Choroid plexus epithelial cell (primary cell): ENCODE measurements at places on chromosomes 6 and 20.

- peak; percentile 39 for DNase-seq
Measured at GRCh38 chr6:53066077-53066417, 843 bp downstream of the FBXO9 start.

DNA sequence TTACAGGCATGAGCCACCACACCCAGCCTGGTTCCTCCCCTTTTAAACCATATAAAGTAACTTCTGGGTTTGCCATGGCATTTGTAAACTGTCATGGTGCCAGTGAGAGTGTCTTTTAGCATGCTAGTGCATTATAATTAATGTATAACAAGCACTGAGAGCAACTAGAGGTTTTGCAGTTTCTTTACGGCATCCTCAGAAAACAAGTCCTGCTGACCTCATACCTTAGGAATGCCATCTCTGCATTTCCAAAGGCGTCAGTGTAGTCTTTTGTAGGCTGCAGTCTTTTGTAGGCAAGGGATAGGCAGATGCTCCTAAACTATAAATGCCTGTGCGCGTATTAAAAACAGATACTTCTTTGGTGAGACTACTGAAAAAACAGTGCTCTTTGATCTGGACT, 75.0 kb upstream of the EZR start:
- peak; percentile 92 for DNase-seq

DNA sequence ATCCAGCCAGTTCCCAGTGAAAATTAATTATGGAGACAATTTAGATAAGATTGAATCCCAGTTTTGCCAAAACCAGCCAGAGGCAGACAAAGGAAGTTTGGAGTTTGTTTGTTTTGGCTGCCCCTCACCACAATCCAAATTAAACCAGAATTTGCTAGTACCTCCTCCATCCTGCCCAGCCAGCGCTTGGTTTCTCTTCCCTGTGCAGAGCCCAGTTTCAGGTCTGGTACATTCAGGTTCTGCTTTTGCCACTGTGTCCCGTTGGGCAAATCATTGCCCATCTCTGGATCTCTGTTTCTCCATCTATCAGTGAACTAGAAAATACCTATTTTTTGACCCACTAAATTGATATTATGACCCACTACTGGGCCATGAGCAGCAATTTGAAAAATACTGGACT, 26.4 kb downstream of the FOXP4 start:
- no peak for DNase-seq

DNA sequence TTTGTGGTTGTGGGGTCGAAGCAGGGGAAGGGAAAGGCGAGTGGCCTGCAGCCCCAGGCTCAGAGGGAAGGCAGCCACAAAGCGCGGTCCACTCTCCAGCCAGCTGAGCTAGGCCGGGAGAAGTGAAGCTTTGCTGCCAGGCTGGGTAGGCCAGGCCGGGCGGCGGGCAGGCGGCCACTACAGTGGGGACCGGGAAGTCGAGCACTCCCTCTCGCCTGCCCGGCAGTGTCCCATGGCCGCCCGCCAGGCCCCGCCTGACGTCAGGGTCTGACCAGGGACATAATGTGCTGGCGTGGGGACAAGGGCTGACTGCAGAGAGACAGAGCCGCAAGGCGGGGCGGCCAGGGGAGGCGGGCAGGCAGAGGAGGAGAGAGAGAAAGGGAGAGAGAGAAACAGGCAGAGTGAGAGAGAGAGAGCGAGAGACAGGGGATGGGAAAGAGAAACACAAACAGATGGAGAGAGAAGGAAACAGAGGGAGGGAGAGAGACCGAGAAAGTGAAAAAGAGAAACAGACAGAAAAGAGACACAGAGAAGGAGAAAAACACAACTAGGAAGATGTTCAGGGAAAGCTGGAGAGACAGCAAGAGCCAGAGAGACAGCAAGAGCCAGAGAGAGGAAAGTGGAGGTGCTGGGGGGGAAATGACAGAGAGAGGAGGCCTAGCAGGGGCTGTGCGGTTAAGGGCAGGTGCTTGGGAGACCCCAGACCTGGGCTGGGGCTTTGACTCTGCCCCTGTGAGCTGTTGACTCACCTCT, 94.5 kb upstream of the PTPN1 start:
- peak; percentile 89 for DNase-seq

- no peak for DNase-seq
Measured at GRCh38 chr6:88865275-88865674, 98.1 kb downstream of the RNGTT start.

- DNase-seq, result no peak
Measured at GRCh38 chr6:52641388-52641787, 29.5 kb upstream of the TMEM14A start.

DNA sequence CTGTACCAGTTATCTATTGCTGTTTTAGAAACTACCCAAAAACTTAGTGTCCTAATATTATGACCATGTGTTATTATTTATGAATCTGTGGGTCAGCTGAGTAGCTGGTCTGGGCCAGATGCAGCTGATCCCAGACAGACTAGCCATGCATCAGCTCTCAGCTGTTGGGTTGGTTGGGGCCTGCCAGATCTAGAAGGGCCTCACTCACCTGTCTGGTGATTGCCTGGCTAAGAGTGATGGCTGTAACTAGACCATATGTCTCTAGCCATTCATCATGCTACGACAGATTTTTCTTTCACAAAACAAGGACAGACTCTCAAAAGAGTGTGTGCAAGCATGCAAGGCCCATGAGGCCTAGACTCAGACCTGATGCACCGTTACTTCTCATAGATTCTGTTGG, 403.2 kb downstream of the SAMD5 start:
- DNase-seq, result no peak

DNA sequence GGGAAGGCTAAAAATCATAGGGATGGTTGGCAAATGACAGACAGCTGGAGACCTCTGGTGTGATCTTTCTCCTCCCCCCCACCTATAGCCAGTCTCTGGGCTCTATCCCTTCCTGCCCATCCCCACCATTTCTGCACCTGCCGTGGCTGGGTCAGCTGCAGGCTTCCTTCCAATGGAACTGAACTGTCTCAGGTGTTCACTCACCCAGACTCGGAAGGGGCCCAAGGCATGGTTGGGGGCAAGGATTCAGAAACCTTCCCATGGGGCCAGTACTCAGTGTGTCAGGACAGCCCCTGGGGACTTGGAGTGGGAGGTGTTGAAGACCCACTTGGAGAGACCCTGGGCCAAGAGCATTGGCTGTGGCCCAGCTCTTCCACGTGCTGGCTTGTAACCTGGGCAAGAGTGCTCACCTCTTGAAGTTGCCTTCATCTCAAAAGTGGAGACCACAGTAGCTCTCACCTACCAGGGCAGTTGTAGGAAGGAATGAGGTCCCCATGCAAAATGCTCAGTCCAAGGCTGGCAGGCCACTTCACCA, 1.7 kb upstream of the PHACTR3 start:
- DNase-seq, result no peak

DNA sequence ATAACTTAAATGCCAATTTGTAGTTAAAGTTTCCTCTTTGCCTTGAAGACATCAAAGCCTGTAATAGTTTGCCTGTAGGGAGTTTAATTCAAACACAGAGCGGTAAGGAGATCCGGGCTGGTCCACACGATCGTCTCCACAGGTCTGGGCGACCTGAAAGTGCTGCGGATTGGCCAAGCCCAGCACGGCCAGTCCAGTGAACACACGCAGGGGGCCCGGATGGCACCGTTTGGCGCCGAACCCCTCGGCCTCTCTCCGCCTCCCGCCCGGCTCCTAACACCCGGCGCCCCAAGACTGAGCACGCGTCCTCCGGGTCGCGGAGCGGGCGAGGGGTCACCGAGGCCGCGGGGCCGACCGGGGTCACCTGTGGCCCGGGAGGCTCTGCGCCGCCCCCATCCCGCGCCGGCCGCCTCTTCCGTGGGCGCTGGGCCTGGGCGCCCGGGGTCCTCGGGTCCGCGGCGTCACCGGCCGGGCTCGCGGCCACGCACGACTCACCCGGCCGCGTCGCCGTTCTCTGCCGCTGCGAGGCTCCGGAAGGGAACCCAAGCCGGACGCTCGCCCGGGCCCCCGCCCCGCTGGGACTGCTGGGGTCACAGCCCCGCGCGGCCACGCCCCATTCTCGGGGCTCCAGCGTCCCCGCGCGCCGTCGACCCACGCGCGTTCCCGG, 481 bp downstream of the SERPINB6 start:
- DNase-seq, result peak; percentile 69

DNA sequence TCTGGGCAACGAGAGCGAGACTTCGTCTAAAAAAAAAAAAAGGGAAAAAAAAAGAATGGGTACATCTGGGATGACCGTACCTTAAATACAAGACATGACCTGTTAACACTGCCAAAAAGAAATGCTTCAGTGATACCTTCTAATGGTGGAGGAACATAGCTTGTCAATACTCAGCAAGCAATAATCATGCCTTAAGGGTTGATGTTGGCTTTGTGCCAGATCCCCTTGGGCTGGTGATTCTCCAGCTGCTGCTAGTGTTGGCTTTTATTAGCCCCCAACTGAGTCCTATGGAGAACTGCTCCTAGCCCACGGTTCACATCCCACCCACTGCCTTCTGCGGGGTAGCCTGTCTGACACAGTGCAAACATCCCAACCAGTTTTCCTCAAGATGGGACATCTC, 134.9 kb downstream of the PLCB1 start:
- no peak for DNase-seq

DNA sequence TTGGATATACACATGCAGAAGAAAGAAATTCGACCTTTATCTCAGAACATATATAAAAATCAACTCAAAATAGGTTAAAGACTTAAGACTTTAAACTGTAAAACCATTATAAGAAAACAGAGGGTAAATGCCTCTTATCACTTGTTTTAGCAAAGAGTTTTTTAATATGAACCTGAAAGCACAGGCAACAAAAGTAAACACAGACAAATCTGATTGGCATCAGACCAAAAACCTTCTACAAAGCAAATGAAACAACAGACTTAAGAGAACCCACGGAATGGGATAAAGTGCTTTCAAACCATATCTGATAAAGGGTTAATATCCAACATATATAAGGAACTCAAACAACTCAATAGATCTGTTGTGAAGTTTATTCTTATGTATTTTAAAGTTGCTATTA, 309.9 kb upstream of the OPRM1 start:
- peak; percentile 9 for DNase-seq

GRCh38 chr20:49851231-49851705, 38.6 kb downstream of the SLC9A8 start:
- DNase-seq, result no peak

DNA sequence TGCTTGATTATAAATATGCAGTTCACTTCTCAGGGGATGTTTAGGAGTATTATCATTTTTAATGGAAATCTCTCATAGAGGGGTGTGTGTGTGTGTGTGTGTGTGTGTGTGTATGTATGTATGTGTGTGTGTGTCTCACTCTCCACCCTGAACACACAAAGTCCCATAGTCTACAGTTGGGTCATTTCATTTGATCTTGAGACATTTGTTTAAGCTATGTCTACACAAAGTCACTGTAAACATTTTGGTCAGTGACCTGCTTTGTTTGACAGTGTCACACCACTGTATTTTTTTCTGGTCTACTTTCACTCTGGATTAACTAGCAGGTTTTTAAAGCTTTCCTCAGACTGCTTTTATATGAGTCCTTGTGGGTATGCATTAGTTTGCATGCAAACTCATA, 215.2 kb downstream of the GRIK2 start:
- DNase-seq, result no peak

DNA sequence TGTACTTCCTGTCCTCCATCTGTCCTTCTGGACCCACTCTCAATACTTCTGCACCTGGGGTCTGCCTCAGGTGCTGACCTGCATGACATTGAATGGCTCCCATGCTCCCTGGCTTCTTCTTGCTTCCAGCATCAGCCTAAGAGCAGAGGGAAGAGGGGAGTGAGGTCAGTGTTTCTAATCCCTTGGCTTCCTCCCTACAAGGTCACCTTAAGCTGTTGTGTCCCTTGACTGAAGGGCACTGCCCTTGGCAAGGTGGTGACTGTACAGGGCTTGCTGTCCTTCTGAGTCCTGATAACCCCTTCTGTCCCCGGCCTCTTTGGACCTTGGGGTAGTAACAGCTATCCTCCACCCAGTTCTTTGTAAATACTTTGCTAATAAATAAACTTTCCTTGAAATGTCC, 9.6 kb downstream of the HLA-DMB start:
- DNase-seq, result no peak

DNA sequence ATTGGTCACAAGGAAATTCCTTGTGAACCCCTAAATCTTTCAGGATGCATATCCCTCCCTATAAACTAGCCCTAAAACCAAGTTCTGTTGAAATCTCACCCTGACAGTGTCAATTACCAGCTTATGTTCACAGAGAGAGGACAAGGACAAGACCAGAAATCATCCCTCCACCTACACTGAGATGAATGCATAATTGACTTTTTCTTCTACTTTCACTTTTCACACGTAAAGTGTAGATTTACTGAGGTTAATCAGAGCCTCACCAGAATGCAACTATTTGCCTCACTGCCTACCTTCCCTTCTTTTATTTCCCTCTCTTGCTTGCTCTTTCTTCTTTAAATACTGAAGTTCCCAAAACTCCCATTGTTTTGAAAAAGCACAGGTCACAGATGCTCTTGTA, 15.3 kb upstream of the NKAIN2 start:
- DNase-seq, result no peak

GRCh38 chr6:1781152-1781816, 171.6 kb downstream of the FOXC1 start:
- peak; percentile 71 for DNase-seq

DNA sequence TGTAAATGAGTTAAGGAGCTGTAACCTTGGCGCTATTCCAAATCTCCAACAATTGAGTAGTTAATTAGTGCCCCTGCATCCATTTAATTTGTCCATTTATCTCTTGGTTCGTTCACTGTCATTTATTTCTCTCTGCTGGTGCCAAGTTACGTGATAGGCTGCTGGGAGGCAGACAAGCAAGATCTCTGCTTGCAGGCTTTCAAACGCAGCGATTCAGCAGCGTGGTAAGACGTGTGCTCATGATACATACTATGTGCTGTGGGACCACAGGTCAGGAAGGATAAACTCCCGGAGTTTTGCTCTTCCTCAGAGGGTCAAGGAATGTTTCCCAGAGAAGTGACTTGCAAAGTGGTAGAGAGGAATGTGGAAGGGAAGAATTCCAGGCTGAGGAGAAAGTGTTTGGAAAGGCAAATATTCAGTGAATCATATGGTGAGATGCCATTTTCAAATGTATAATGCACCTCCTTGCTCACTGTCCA, 46.4 kb downstream of the UTRN start:
- peak; percentile 23 for DNase-seq

DNA sequence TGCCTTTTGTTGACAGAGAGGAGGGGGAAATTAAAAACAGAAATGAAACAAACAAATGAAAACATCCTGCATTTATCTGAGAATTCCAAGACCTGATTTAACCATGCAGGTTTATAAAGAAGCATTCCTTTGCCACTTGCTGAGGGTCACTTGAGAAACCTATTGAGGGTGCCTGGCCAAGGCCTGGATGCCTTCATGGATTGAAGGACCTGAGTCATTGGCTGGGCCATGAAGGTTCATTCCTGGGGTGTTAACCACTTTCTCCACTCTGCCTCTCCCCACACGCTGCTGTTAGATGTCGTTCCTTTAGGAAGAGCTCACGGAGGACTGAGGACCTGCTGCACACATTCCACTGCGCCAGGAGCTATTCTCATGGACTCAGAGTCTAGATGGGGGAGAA, 49.7 kb downstream of the DAAM2 start:
- DNase-seq, result no peak

GRCh38 chr6:19812512-19813119, 24.6 kb upstream of the ID4 start:
- DNase-seq, result peak; percentile 80
